ENCODE measurements at places on chromosomes 6 and 20. TPM values are rescaled to one million over a fixed set of nuclear protein-coding genes. Genes with fewer than 3 reads are reported as not detected.

SLC22A7 gene
- 0.82 TPM for total RNA-seq

PGC gene
- not detected for total RNA-seq

RNF182 gene
- 32.6 TPM for total RNA-seq

DNA sequence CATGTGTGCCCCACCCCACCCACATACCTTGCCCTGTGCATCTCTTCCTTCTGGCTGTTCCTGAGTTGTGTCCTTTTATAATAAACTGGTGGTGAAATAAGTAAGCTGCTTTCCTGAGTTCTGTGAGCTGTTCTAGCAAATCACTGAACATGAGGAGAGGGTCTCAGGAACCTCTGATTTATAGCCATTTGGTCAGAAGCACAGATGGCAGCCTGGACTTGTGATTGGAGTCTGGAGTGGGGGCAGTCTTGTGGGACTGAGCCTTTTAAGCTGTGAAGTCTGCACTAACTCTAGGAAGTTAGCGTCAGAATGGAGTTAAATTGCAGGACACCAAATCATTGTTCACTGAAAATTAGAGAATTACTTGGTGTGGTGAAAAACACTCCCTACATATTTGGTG, 245.4 kb downstream of the LRFN2 start:
- DNase-seq: no peak

DNA sequence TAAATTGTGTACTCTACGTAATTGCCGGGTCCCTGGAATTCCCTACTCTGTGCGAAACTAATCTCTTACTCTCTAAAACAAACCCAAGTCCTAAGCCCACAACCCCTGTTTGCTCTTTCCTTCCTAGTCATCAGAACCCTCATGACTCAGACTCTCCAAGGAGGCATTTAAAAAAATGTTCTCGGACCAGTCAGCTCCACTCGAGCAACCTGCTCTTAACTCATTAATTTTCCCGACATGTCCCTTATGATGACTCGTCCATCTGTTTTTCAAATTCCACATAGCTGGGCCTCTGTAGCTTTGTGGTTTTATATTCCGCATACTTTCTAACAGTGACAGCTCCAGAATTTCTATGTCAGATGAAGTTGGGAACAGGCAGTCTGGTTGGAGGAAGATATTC, 2.6 kb upstream of the MUC22 start:
- DNase-seq: no peak

- DNase-seq: no peak
Observed at GRCh38 chr6:121067381-121067780, 266.9 kb downstream of the TBC1D32 start.

- DNase-seq: no peak
Observed at GRCh38 chr6:71481011-71481410, 192.4 kb downstream of the OGFRL1 start.

ECT2L gene
- 0.36 TPM for total RNA-seq
